Stimulated activated CD4-positive, alpha-beta T cell treated with anti-CD3 and anti-CD28 coated beads, Interleukin-1b, Interleukin-23, amount 100 ng/mL, for 4 hours (primary cell): ENCODE measurements at places on chromosomes 3 and 15.

- DNase-seq = no peak
These were observed 4.5 kb upstream of the SEMA5B start for GRCh38 chr3:123032057-123032456.

DNA sequence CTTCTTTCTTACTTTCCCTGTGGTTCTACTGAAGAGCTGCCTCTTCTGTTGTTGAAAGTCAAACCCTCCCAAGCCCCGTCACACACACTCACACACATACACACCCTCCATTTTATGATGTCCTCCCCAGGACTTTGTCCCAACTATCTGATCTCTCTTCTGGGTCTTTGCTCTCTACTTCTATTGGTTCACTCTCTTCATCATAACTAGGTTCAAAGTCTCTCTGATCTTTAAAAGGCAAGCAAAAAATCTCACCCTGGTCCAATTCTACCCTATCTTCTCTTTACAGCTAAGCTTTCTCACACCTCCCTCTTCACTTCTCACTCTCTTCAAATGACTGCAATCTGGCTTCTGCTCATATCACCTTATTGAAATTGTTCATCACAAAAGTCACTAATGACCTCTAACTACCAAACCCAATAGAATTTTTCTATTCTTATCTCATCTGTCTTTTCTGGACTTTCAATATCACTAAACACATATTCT, 34.8 kb downstream of the LRRFIP2 start:
- no peak for DNase-seq

- DNase-seq = no peak
These were observed 210.0 kb upstream of the PROK2 start for GRCh38 chr3:71994906-71995305.

DNA sequence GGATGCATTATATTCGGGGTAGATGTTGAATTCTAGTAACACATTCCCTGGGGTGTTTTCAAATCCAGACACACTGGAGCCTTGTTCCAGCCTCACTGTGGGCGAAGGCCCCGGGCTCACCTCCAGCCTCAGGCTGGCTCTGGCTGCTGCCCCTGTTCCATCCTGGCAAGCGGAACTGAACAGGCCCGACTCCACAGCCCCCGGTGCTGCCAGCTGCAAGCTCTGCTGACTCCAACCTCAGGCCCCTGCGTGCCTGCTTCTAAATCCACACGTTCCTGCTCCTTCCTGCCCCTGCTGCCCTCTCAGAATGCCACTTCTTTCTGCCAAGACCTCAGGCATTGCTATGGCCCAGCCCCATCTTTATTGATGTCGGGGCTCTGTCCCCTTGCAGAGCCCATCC, 90.6 kb downstream of the LIPC start:
- DNase-seq = no peak

- no peak for DNase-seq
These were observed 9.8 kb upstream of the ATP13A5 start for GRCh38 chr3:193388361-193388760.

- DNase-seq = no peak
These were observed 4.0 kb upstream of the HRH1 start for GRCh38 chr3:11150256-11150655.

DNA sequence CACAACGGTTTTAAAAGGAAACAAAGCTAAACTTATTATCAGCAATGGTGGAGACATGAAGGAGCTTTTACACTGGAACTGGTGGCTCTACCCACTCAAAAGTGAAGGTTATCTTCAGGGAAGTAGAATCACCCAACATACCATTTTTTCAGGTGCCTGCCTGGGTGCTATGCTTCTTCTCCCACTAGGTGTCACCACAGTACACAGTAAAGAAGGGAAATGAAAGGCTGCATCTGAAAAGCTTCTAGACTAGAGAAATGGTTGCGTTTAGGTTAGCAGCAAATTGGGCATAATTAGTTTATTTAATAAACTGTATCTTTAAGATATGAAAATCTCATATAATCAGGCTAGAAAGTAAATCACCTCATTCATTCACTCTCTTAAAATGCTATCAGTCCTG, 47.0 kb upstream of the SELENOK start:
- DNase-seq = peak; percentile 7

GRCh38 chr3:22729981-22730380, 473.1 kb upstream of the UBE2E2 start:
- no peak for DNase-seq

DNA sequence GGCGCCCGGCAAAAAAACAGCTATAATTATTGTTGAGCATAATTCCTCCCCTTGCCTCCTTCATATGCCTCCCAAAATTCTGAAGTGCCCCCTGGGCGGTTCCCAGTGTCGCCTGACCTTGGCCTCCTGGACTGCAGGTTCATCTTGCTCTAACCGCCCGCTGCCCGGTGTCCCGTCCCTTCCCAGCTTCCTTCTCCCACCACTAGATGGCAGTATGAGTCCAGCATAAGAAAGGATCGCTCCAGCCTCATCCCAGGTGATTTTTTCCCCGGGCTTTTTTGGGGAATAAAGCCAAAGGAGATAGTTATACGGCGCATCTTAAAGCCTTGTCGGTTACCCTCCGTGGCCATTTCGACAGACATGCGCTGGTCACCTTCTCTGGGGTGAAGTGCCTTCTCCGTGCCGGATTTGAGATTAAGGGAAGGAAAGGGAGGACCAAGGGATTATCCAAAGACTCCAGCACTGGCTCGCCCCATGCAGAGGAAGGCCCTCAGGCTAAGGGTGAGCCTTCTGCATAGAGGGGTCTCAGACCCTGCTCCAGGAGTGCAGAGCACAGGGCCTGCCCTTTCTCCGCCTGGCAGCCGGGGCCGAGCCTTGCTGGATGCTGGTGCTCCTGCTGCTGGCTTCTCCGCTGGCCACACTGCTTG, 45.8 kb upstream of the TRA2B start:
- peak; percentile 57 for DNase-seq

- no peak for DNase-seq
These were observed 320.3 kb upstream of the TGFBR2 start for GRCh38 chr3:30286007-30286669.

DNA sequence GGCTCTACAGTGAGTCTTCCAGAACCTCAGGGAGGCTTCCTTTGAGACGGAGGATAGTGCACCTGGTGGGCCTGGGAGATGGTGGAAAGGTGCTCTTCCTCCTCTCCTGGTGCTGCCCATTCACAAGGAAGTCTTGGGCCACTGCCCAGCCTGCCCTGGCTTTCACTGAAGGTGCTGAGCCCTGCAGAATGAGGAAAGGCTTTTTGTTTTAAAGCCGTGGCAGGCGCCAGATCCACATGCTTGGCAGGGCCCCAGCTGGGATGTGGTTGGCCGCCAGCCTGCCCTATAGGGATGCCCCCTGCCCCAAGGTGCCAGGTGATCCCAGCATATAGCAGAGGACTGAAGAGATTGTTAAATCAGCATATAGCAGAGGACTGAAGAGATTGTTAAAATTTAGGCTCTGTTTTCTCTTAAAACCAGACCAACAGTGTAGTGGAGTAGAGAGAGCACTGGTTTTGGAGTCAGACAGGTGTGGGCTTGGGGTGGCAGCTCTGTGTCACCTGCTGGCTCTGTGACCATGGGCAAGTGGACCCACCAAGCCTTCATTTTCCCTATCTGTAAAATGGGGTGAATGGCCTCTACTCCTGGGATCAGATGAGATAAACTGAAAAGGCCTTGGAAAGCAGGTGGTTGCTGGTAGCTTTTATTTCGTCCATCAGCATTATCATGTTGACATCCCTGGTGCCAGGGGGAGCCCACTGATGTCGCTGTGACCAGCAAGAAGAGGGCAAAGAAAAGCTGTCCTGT, 53.3 kb downstream of the SLC6A6 start:
- no peak for DNase-seq

- no peak for DNase-seq
These were observed 24.1 kb downstream of the DUOX2 start for GRCh38 chr15:45089712-45090373.

DNA sequence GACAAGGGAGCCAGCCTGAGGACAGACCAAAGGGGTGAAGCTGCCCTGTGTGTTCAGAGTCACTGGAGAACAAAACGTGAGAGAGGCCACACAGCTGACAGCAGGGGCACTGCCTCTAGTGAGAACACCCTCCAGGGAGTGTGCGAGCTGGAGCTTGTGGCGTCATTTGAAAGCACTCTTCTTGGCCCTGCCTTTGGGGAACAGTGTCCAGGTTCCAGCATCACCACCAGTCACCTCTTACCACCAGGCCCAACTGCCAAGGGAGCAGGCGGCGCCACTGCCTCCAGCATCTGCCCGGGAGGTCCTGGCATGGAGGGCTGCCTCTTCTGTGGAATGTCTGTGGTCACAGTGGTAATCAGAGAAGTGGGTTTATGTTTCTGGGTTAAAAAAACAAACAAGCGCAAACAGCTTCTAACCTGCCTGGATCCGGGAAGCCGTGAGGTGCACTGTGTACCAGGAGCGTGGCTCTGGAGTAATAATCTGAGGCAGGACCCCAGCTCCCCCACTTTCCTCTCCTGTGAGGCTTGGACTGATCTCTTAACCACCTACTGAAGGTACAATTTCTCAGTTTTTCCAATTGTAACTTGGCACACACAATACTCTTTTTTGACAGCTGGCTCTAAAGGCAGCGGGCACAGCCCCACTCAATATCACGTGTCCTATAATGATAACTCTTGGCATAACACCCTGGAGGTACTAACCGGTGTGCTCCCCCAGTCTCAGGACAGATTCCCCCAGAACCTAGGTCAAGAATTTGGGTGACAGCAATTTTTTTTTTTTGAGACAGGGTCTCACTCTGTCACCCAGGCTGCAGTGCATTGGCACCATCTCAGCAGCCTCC, 32.2 kb upstream of the CDCP1 start:
- no peak for DNase-seq

DNA sequence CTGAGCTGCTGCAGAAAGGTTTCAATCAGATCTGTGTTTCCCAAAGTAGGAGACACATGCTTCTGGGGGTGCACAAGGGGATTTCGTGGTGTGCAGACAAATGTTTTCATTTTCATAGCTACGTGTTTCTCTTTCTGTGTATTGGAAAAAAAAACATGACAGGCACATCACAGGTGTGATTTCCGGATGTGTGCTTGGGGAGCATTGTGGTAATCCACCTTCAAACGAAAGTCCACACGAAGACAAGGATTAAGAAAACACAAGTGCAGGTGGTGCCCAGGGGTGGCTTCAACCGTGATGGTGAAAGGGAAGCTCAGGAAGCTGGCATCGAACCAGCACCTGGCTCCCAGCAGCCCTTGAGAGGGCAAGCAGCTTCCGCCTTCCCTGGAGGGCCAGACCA, 164.6 kb upstream of the LINGO1 start:
- DNase-seq = no peak

- no peak for DNase-seq
These were observed 49.5 kb downstream of the PIAS1 start for GRCh38 chr15:68103603-68104002.

- DNase-seq = no peak
These were observed 150.9 kb downstream of the LRRC28 start for GRCh38 chr15:99402014-99402729.

DNA sequence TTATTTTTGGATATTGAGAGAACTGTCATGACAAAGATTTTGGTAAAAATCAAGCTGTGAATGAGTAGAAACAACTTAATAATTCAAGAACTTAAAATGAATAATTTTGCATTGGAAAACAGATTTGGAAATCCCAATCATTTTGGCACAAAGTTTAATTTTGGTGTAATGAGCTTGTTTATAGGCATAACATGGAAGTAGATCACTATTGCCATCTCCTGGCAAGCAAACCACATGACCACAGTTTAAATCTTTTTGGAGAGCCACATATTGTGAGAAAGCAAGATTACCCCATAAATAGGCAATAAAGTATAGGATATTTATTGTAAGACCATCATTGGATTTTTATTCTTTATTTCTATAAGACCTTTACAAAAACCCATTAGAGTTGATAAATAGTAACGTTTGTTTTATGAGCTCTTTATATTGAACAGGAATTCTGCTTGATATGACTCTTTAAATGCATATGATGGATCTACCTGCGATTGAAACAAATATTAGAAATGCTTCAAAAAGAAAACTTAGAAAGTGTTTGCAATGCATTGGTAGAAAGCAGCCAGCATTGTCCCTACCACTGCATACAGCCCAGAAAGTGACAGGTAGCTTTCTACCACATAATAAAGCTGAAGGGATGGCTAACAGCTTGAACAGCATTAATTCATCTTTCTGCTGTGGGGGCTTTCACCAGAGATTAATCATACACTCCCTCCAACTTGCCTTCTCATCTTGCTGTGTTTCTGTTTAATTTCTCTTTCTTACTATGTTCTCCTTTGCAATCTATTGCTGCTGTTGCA, 766.8 kb downstream of the TBL1XR1 start:
- DNase-seq = no peak

DNA sequence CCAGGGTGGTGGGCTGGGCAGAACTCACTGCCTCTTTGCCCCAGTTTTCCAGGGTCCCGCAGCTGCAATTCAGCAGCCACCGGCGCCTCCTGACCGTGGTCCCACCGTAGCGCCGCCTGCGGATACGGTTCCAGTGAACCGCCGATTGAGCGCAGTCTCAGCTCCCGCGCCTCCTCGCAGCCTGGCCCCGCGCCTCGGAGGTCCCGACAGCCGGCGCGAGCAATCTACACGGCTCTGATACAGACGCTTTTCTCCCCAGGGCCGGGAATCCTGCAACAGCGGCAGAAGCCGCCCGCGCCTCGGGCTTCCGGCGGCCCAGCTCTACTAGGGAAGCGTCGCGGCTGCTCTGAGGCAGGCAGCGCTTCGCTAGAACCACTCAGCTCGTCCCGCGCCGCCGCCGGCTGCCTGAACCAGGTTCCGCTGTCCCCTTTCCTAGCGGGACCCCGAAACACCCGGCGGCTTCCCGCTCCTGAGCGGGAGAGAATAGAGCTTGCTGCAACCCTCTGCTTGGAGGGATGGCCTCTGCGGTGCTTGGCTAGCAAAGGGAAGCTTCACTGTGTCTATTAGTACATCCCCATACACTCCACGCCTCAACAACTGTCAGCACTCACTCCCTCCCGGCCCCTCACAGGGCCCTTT, 3.1 kb downstream of the FOXL2NB start:
- DNase-seq = no peak

- DNase-seq = no peak
These were observed 25.1 kb downstream of the ACKR4 start for GRCh38 chr3:132622148-132622547.

- peak; percentile 4 for DNase-seq
These were observed 56.1 kb downstream of the TAFA4 start for GRCh38 chr3:68876112-68876713.

DNA sequence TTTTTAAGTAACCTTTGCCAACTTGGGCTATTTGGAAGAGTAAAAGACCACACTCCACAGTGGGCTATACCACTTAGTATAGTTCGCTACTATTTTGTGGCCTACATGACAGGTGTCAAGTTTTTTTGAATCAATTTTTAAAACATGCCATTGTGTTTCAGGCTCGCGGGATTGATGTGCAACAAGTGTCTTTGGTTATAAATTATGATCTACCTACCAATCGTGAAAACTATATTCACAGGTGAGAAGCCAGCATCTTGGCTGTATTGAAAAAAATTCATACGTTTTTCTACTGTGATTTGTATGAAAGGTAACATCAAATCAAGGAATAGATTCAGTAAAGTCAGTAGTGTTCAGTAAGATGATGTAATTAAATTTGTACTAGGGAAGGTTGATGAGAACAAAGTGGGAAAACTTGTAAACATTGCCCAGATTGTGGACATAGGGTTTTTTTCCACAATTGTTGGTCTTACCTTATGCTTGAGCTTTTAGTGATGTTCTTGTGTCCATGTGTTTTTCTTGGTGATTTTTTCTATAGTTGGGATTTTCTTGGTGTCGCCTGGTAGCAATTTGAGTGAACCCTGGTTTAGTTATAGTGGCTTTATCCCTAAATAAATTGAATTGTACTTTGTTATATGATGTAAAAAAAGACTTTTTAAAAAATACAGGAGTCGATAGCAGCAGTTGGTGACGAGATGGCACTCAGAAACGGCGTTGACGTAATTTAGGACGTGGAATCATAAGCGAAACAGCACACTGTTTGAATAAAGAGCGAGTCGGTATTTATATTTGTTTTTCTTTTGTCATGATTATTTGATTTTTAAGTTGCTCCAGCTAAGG, 4.5 kb downstream of the EIF4A2 start:
- no peak for DNase-seq
